ENCODE measurements at places on chromosomes 1 and 21. TPM values are rescaled to one million over a fixed set of nuclear protein-coding genes. Genes with fewer than 3 reads are reported as not detected.

The ATP5PO gene
- 221 TPM for total RNA-seq

The HES4 gene
- 0.93 TPM for total RNA-seq

The KCNE1 gene
- not detected for total RNA-seq

DNA sequence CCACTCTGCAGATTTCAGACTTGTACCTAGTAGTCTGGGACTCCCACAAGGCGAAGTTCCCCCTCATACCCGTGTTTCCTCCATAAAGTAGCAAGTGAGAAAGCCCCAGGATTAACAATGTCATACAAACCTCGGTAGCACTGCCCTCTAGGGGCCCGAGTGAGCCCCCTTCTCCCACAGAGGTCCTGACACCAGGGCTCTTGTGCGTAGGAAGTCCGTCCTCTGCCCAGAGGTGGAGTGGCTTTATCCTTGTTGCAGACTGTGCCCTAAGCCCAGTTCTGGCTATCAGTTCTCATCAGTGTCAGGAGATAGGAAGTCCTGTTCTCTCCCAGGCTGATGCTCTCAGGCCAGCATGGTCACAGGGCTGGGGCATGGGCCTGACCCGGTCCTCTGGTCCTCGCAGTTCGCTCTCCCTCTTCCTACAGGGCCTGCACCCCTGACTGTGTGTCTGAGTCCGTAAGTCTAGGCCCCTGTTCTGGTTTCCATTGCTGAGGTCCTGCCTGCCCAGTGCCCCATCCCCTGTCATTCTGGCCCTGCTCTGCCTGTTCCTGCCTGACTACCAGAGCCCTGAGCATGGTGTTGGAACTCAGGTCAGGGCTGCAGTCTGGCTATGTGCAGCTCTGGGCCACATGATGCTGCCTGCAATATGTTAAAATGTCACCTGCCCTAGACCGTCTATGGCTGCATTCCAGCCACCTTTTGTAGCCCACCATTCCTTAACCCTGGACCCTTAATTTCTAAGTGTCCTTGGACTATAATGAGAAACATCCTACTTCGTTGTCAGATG lies 285.6 kb downstream of the ASTN1 start:
- no peak overlapping the region for H3K27ac ChIP-seq
- H3K36me3 ChIP-seq: no peaks in the 10 kb centered on the region
- no peaks in the 10 kb centered on the region for H3K4me1 ChIP-seq
- peaks cover 3% of the 10 kb centered on the region for H3K27me3 ChIP-seq
- no peak overlapping the region for H3K4me3 ChIP-seq

- DNase-seq: peak; percentile 66
- H3K4me3 ChIP-seq: peak overlapping the region; percentile 94
- H3K36me3 ChIP-seq: peaks cover 48% of the 10 kb centered on the region
- H3K4me1 ChIP-seq: peaks cover 50% of the 10 kb centered on the region
- H3K27me3 ChIP-seq: no peaks in the 10 kb centered on the region
Observed at GRCh38 chr1:151158326-151158725, 1.9 kb downstream of the TNFAIP8L2 start.

GRCh38 chr1:116286541-116286971 lies 86.5 kb upstream of the ATP1A1 start:
- no peak overlapping the region for H3K4me3 ChIP-seq
- H3K27ac ChIP-seq: no peak overlapping the region
- DNase-seq: no peak
- H3K36me3 ChIP-seq: no peaks in the 10 kb centered on the region
